ENCODE measurements at places on chromosomes 16 and 17. TPM values are rescaled to one million over a fixed set of nuclear protein-coding genes. Genes with fewer than 3 reads are reported as not detected.

Gene SHISA9
- total RNA-seq: 22.4 TPM

Gene ALDOC
- total RNA-seq: 249 TPM

Gene PEMT
- 28.4 TPM for total RNA-seq

Gene GOT2
- 66.4 TPM for total RNA-seq
